ENCODE measurements at places on chromosomes 5 and 9. TPM values are rescaled to one million over a fixed set of nuclear protein-coding genes. Genes with fewer than 3 reads are reported as not detected.

ARL14EPL gene
- not detected for polyA plus RNA-seq

CCL28 gene
- polyA plus RNA-seq = not detected

PAEP gene
- not detected for polyA plus RNA-seq

ITK gene
- not detected for polyA plus RNA-seq

ZNF300 gene
- polyA plus RNA-seq = 4.2 TPM

DNA sequence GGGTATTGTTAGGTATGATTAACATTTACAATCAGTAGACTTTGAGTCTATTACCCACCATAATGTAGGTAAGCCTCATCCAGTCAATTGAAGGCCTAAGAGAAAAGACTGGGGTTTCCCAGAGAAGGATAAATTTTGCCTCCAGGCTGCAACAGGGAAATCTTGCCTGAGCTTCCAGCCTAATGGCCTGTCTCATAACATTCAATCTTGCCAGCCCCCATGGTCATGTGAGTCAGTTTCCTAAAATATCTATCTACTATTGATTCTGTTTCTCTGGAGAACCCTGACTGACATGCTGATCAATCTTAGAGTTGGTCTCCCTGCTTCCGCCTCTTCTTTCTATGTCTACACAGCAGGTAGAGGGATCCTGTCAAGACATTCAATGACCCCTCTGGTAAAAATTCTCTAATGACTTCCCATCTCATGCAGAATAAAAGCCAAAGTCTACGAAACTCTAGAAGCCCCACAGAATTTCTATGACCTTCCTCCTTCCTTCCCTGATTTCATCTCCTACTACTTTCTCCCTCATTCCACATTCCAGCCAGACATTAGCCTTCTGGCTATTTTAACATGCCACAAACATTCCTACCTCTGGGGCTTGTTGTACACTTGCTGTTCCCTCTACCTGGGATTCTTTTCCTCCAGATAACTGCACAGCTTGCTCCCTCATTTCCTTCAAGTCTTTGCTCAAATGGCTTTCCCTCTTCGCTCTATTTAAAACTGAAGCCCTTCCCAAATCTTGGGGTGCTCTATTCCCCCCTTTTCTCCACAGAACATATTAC is 60.2 kb downstream of the FBXW11 start:
- H3K36me3 ChIP-seq = no peaks in the 10 kb centered on the region
- no peak for DNase-seq
- H3K4me1 ChIP-seq = no peaks in the 10 kb centered on the region
- H3K27ac ChIP-seq = no peak overlapping the region
- no peaks in the 10 kb centered on the region for H3K27me3 ChIP-seq

DNA sequence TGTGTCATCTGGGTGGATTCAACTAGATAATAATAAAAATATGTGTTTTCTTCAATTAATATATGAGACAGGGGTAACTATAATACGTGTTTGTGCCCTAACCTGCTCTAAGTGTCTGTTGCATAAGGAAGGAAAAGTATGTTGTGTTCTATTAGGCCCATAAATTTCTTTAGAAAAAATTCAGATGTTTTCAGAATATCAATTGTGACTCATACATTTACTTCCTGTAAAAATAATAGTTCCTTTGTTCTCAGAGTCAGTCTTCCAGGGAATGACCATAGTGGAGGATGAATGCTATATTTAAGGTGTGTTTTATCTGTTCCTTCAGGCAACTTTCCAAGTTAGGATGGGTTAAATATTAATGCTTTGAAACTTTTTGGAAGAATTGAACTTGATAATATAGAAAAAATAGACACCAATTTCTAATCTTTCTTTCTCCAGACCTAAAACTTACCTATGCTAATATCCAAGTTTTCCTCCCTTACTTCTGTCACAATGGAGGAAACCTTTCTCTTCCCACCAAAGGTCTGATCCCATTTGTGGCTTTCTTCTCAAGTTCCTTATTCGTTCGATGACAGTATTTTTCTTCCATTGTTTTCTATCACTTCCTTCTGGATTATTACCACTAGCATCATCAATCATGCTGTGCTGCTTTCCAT is 49.9 kb downstream of the ISL1 start:
- no peak overlapping the region for H3K27ac ChIP-seq
- H3K36me3 ChIP-seq = no peaks in the 10 kb centered on the region
- no peak overlapping the region for H3K4me3 ChIP-seq
- DNase-seq = no peak

DNA sequence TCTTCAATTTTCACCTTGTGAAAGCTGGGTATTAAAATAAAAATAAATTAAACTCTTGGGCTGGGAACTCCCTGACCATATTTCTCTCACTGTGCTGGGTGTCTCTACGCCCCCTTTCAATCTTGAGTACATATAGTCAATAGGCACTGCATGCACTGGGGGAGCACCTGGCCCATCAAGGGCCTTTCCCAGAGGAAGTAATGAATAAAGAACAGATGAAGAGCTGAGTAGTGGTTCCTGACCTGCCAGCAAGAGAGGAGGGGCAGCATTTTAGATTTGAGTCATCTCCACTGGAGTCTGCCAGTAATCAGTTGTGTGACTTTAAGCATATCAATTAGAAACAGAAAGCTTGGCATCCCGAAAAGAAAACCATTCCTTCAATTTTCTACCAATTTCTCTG is 6.2 kb downstream of the MAPKAP1 start:
- DNase-seq = peak; percentile 10
- H3K36me3 ChIP-seq = 0 out of 2 replicates have a peak, but pooled peaks cover 1% of the 10 kb centered on the region
- H3K27me3 ChIP-seq = no peaks in the 10 kb centered on the region

GRCh38 chr9:114300153-114300845 is 22.6 kb upstream of the ORM1 start:
- no peaks in the 10 kb centered on the region for H3K4me1 ChIP-seq
- no peaks in the 10 kb centered on the region for H3K27me3 ChIP-seq
- H3K27ac ChIP-seq = no peak overlapping the region
- no peak overlapping the region for H3K4me3 ChIP-seq
- no peak for DNase-seq
- peaks cover 20% of the 10 kb centered on the region for H3K36me3 ChIP-seq

GRCh38 chr5:14728459-14728938 is 64.0 kb downstream of the OTULIN start:
- no peak overlapping the region for H3K4me3 ChIP-seq
- H3K27me3 ChIP-seq = no peaks in the 10 kb centered on the region
- H3K27ac ChIP-seq = no peak overlapping the region
- no peaks in the 10 kb centered on the region for H3K36me3 ChIP-seq

- H3K36me3 ChIP-seq = no peaks in the 10 kb centered on the region
- H3K4me3 ChIP-seq = no peak overlapping the region
- H3K27ac ChIP-seq = no peak overlapping the region
- no peaks in the 10 kb centered on the region for H3K4me1 ChIP-seq
Observed at GRCh38 chr5:158464383-158464782, 605.4 kb upstream of the CLINT1 start.

GRCh38 chr9:36306471-36307306 is 48.4 kb upstream of the GNE start:
- no peak overlapping the region for H3K4me3 ChIP-seq
- peak; percentile 23 for DNase-seq
- H3K36me3 ChIP-seq = no peaks in the 10 kb centered on the region
- no peaks in the 10 kb centered on the region for H3K27me3 ChIP-seq

GRCh38 chr5:81393783-81394718 is at the start of gene ACOT12:
ACOT12 (minus strand) TSS chr5:81394134; CDS start chr5:81394114, 20 bp downstream.
- peak within 1 kb of the TSS; percentile 37 for H3K4me3 ChIP-seq
- H3K4me1 ChIP-seq = no peaks in the 10 kb centered on the region
- DNase-seq = peak; percentile 20
- H3K36me3 ChIP-seq = no peaks in the 10 kb centered on the region
- no peak within 1 kb of the TSS for H3K27ac ChIP-seq

GRCh38 chr5:25020454-25020853 is 375.7 kb upstream of the CDH10 start:
- H3K4me3 ChIP-seq = no peak overlapping the region
- H3K27me3 ChIP-seq = no peaks in the 10 kb centered on the region
- no peak overlapping the region for H3K27ac ChIP-seq
- no peaks in the 10 kb centered on the region for H3K36me3 ChIP-seq
- H3K4me1 ChIP-seq = no peaks in the 10 kb centered on the region

DNA sequence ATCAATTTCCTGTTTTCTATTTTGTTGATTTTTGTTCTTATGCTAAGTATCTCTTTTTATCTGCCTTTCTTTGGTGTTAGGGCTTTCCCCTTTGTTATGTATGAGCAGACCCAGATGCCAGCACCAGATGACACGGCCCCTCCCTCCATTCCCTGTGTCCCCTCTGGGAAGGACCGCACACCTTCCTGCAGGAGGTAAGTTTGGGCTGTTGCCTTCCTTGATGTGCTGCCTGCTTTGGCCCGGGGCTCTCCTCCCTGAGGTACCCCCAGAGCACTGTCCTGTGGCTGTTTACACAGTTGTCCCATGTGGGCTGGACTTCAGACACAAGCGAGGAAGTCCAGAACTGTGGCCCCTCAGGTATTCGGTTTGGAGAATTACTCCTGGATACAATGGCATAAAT is 343.8 kb upstream of the IRX1 start:
- no peaks in the 10 kb centered on the region for H3K27me3 ChIP-seq
- H3K27ac ChIP-seq = no peak overlapping the region
- no peaks in the 10 kb centered on the region for H3K36me3 ChIP-seq
- H3K4me3 ChIP-seq = no peak overlapping the region

- no peak overlapping the region for H3K27ac ChIP-seq
- no peaks in the 10 kb centered on the region for H3K27me3 ChIP-seq
- no peak overlapping the region for H3K4me3 ChIP-seq
- H3K36me3 ChIP-seq = no peaks in the 10 kb centered on the region
- peaks cover 4% of the 10 kb centered on the region for H3K4me1 ChIP-seq
- no peak for DNase-seq
Observed at GRCh38 chr5:90476391-90476790, 1.7 kb downstream of the POLR3G start.

GRCh38 chr5:143397302-143398052 is 6.0 kb downstream of the NR3C1 start:
- no peak overlapping the region for H3K27ac ChIP-seq
- H3K27me3 ChIP-seq = no peaks in the 10 kb centered on the region
- DNase-seq = no peak

- H3K4me1 ChIP-seq = no peaks in the 10 kb centered on the region
- H3K36me3 ChIP-seq = no peaks in the 10 kb centered on the region
- H3K27ac ChIP-seq = no peak overlapping the region
- H3K4me3 ChIP-seq = no peak overlapping the region
- peak; percentile 69 for DNase-seq
Observed at GRCh38 chr5:66113160-66113559, 30.9 kb upstream of the SREK1 start.

GRCh38 chr9:122263699-122264349 is 816 bp downstream of the RBM18 start:
- peak overlapping the region; percentile 99 for H3K27ac ChIP-seq
- no peaks in the 10 kb centered on the region for H3K4me1 ChIP-seq
- H3K27me3 ChIP-seq = no peaks in the 10 kb centered on the region
- peak; percentile 13 for DNase-seq
- peaks cover 10% of the 10 kb centered on the region for H3K36me3 ChIP-seq

- H3K27ac ChIP-seq = no peak overlapping the region
- H3K27me3 ChIP-seq = no peaks in the 10 kb centered on the region
- H3K4me3 ChIP-seq = no peak overlapping the region
- no peaks in the 10 kb centered on the region for H3K4me1 ChIP-seq
- DNase-seq = peak; percentile 1
Observed at GRCh38 chr5:23631302-23632045, 124.1 kb downstream of the PRDM9 start.

DNA sequence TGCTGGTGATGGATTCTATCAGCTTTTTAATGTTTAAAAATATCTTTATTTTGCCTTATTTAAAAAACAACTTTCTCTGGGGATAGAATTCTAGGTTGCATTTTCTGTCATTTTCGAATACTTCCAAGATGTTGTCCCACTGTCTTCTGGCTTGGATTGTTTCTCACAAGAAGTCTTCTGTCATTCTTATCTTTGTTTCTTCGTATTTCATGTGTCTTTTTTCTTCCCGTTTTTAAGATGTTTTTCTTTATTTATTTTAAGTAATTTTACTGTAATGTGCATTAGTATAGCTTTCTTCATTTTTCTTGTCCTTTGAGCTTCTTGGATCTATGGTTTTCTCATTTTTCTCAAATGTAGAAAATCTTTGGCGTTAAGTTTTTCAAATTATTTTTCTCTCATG is 19.1 kb downstream of the STX17 start:
- peaks cover 11% of the 10 kb centered on the region for H3K36me3 ChIP-seq
- H3K27ac ChIP-seq = no peak overlapping the region
- H3K27me3 ChIP-seq = no peaks in the 10 kb centered on the region
- no peaks in the 10 kb centered on the region for H3K4me1 ChIP-seq
- H3K4me3 ChIP-seq = no peak overlapping the region

DNA sequence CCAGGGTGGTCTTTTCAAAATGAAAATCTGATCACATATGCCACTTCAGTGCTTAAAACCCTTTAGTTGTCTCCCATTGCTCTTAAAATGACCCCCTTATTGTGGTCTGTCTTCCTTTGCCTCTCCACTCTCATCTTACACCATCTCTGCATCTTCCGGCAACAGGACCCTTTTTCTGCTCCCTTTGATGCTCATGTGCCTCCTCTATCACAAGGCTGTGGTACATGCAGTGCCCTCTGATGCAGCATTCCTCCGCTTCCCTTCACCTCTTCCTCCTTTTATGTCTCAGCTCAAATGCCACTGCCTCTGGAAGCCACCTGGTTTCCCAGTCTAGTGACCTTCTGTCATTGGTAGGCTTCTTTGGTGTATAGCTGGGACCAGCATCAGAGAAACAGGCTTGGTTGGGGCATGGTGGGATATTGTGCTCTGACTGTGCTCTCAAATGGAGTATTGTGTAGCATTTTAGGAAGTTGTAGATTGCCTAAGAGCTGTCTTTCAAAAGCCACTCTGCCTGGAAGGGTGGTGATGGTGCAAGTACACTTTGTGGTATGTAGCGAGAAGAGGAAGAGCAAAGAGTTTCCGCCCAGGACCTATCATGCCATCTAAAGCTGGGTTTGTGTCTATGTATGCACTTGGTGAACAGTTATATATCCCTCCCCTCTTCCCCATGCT is 28.1 kb downstream of the ARHGAP26 start:
- no peaks in the 10 kb centered on the region for H3K4me1 ChIP-seq
- H3K4me3 ChIP-seq = no peak overlapping the region
- peaks cover 37% of the 10 kb centered on the region for H3K27me3 ChIP-seq
- no peak overlapping the region for H3K27ac ChIP-seq
- H3K36me3 ChIP-seq = no peaks in the 10 kb centered on the region

DNA sequence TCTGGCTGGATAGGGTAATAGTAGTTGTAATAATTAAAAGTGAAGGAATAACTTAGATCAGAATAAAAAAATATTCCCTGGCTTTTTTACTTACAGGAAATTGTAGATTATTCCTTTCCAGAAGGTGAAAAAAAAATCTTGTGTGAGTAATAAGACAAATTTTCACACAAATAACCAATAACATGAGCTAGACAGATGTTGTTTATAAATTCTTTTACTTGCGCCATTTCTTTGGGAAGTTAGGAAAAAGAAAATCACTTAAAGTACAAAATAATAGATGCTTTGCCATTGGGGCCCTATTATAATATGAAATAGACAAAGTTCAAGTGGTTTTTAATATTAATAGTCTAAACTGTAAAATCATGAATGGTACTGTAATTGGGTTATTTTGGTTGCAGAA is 204.1 kb downstream of the ARRDC3 start:
- H3K27ac ChIP-seq = peak overlapping the region; percentile 77
- H3K4me3 ChIP-seq = no peak overlapping the region
- DNase-seq = peak; percentile 64
- no peaks in the 10 kb centered on the region for H3K27me3 ChIP-seq
